Upper lobe of right lung (tissue), 1 donor: ENCODE measurements at places on chromosomes 4 and X.
A peak's percentile ranks its signal among the peaks of the same experiment; 100 is the strongest.

DNA sequence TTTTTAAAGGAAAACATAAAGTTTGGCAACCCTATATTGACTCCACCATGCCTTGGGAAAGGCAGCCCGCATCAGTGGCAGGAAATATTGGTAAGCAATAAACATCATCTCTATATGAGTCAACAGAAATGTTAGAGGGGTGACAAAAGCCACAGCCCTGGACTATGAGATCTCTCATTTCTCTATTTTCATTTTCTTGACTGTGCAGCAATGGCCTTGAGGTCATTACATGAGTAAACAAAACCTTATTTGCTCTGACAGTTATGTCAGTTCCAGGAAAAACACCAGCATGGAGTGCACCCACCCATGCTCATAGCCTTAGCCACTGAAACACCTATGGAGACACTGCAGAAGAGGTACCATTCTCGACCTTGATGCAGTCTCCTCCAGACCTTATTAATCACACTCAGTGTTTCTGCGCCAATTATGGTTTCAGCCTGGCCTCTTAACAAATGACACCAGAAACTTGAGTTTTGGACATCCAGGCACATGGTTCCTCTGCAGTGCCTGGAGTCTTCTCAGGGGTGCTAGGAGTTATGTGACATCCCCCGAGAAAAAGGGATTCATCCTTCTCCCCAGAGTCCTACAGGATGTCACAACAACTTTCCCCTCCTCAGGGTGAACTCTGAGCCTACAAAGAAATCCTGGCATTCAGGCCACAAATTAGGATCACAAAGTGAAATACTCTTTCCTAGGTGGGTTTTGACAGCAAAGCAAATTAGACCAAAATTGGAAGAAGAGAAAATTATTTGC is 16.0 kb upstream of the HPGD start:
- H3K4me3 ChIP-seq = no peak overlapping the region
- no peaks in the 10 kb centered on the region for H3K4me1 ChIP-seq
- no peak for DNase-seq
- H3K27ac ChIP-seq = no peak overlapping the region
- no peaks in the 10 kb centered on the region for H3K36me3 ChIP-seq

DNA sequence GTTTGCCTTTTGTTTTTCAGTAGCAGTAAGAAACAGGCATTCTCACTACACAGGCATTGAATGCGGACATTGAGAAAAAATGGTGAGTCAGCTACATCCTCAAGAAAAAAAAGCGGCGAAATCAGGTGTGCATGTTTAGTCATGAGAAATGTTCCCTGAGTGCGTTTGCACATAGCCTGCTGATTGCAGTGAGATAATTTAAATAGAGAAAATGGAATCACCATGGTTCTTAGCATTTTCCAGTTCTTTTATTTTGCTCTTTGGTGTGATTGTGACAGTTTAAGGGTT is 54.1 kb upstream of the CLDN34 start:
- no peaks in the 10 kb centered on the region for H3K4me1 ChIP-seq
- no peak for DNase-seq
- no peak overlapping the region for H3K27ac ChIP-seq

GRCh38 chr4:6114601-6115000 is 85.7 kb downstream of the JAKMIP1 start:
- no peaks in the 10 kb centered on the region for H3K27me3 ChIP-seq
- no peaks in the 10 kb centered on the region for H3K36me3 ChIP-seq
- DNase-seq = no peak

GRCh38 chr4:55256787-55257186 is 89.3 kb upstream of the SRD5A3 start:
- H3K27ac ChIP-seq = no peak overlapping the region
- no peak for DNase-seq
- peaks cover 4% of the 10 kb centered on the region for H3K4me1 ChIP-seq
- H3K27me3 ChIP-seq = no peaks in the 10 kb centered on the region

DNA sequence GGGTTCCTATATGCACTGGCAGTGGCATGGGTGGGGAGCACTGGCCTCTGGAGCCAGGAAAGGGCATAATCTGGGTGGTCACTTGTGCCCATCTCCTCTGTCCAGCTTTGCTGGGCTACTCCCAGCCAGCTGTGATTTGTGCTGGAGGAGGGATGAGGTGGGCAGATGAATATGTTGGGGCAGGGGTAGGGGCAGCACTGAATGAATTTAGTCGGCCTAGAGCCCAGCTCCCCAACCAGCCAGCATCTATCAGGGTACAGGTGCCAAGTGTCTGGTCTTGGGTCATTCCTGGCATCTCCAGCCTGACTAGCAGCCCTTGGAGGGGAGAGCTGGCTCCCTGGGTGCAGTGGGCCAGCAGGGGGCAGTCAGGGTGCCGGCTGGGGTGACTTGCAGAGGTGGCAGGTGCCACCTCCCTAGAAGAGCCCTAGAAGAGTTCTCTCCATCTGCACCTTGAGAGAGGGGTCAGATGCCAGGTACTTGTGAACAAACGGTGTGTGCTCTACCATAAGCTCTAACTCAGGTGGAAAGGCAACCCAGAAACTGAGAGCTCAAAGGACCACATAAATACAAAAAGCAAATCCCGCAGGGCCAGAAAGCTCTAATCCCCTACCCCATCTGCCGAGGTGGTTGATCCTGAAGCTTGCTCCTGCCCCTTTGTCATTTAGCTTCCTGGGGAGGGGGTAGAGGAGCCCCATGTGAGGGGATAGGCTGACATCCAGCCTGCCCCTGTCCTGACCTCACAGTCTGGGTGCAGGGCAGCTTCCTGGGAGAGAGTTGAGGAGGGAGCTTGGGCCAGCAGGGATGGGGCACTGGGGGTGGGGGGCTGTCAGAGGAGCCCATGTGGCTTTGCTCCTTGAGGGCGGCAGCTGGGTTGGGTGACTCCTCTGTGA is 2.2 kb downstream of the SORCS2 start:
- H3K27ac ChIP-seq = no peak overlapping the region
- H3K4me3 ChIP-seq = no peak overlapping the region

- peak overlapping the region; percentile 75 for H3K27ac ChIP-seq
- no peaks in the 10 kb centered on the region for H3K27me3 ChIP-seq
- no peak for DNase-seq
- H3K4me3 ChIP-seq = no peak overlapping the region
- no peaks in the 10 kb centered on the region for H3K36me3 ChIP-seq
- peaks cover 8% of the 10 kb centered on the region for H3K4me1 ChIP-seq
These were observed 66.8 kb downstream of the SOWAHB start for GRCh38 chr4:76830964-76831703.

DNA sequence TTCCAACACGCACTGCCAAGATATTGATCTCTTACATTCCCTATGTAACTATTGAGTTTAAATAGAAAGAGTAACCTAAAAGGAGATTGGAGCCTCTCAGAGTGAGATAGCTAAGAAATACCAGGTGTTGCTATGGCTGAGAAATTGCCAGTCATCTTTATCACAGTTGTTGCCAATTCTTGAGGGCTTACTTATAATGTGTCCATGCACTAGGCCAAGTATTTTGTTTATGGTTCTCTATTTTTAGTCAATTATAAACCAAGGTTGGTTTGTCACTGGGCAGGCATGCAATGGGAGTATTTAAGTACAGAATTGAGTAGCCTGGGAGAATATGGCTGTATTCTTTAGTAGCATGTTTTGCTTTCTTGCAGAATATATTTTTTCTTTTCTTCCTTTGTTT is 201.6 kb downstream of the TEX13A start:
- H3K27ac ChIP-seq = no peak overlapping the region
- no peaks in the 10 kb centered on the region for H3K36me3 ChIP-seq
- H3K27me3 ChIP-seq = no peaks in the 10 kb centered on the region
- no peak for DNase-seq

GRCh38 chr4:104879367-104879766 is 267.3 kb upstream of the TET2 start:
- no peak for DNase-seq
- H3K27ac ChIP-seq = no peak overlapping the region
- no peaks in the 10 kb centered on the region for H3K4me1 ChIP-seq

GRCh38 chr4:16377887-16378286 is 151.6 kb upstream of the TAPT1 start:
- no peaks in the 10 kb centered on the region for H3K27me3 ChIP-seq
- H3K4me1 ChIP-seq = no peaks in the 10 kb centered on the region
- no peak overlapping the region for H3K27ac ChIP-seq
- no peaks in the 10 kb centered on the region for H3K36me3 ChIP-seq
- no peak for DNase-seq

GRCh38 chr4:99506781-99507180 is 4.0 kb upstream of the C4orf17 start:
- no peak for DNase-seq
- no peak overlapping the region for H3K4me3 ChIP-seq
- H3K4me1 ChIP-seq = no peaks in the 10 kb centered on the region
- no peaks in the 10 kb centered on the region for H3K36me3 ChIP-seq
- no peaks in the 10 kb centered on the region for H3K27me3 ChIP-seq
- no peak overlapping the region for H3K27ac ChIP-seq

- H3K4me1 ChIP-seq = no peaks in the 10 kb centered on the region
- no peak overlapping the region for H3K27ac ChIP-seq
- no peak overlapping the region for H3K4me3 ChIP-seq
- no peaks in the 10 kb centered on the region for H3K27me3 ChIP-seq
- DNase-seq = no peak
These were observed 71.7 kb upstream of the IL13RA1 start for GRCh38 chrX:118655561-118656246.

- peaks cover 8% of the 10 kb centered on the region for H3K4me1 ChIP-seq
- H3K27ac ChIP-seq = no peak overlapping the region
- DNase-seq = no peak
- H3K27me3 ChIP-seq = peaks cover 13% of the 10 kb centered on the region
- H3K36me3 ChIP-seq = no peaks in the 10 kb centered on the region
These were observed 557 bp upstream of the KDR start for GRCh38 chr4:55125763-55126541.

DNA sequence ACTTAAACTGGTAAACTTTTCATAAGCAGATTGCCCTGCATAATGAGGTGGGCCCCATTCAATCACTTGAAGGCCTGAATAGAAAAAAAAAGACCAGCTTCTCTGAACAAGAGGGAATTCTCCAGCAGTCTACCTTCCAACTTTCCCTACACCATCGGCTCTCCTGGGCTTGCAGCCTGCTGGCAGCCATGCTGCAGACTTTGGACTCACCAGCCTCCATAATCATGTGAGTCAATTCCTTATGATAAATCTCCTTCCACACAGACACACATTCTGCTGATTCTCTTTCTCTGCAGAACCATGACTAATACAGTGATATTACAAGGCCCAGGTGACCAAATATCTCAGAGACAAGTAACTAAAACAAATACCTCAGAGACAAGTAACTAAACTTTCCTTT is 113.8 kb upstream of the WDR17 start:
- H3K27me3 ChIP-seq = no peaks in the 10 kb centered on the region
- no peaks in the 10 kb centered on the region for H3K36me3 ChIP-seq
- H3K27ac ChIP-seq = no peak overlapping the region
- no peak for DNase-seq

DNA sequence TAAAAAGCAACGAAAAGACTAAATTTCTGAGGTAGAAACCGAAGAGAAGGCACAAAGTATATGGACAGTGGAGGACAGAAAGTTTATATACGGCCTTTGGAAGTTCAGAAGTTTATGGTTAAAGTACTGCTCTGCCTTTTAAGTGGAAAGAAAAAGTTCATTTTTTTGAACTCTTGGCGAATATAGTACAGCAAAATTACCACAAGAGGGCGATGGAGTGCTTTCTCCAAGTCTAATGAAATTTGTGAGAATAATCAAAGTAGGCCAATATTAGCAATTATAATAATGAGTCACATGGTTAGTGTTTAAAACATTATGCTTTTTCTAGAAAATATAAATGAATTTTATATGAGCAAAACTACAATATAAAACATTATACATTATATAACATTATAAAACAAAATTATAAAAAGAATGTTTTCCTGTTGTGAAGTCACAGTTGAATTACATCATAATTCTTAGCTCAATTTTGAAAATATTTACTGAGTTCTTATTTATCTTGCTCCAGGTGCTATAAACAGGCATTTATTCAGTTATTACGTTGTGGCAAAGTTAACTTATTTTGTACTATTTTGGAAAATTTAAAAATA is 136.2 kb upstream of the BMPR1B start:
- no peak overlapping the region for H3K4me3 ChIP-seq
- no peak overlapping the region for H3K27ac ChIP-seq
- H3K4me1 ChIP-seq = no peaks in the 10 kb centered on the region
- H3K27me3 ChIP-seq = no peaks in the 10 kb centered on the region
- DNase-seq = no peak
- peaks cover 19% of the 10 kb centered on the region for H3K36me3 ChIP-seq

DNA sequence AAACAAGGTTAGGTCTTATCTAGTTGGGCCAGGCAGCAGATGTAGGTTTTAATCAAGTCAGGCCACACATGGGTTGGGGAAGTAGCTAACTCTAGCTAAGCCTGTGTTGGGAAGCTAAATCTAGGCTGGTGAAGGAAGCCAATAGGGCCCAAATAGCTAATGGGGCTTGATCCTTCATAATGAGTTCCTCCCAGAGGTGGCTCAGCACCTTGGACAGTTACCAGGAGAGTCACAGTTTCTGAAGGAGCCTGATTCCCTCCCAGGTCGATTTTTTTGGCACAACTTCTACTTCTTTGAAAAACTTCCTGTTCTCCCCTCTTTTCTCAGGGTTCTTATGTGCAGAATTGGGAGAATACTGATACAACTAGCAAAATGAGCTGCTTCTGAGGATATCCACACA is 242.5 kb upstream of the PRPS2 start:
- H3K36me3 ChIP-seq = no peaks in the 10 kb centered on the region
- DNase-seq = no peak
- H3K4me1 ChIP-seq = no peaks in the 10 kb centered on the region

DNA sequence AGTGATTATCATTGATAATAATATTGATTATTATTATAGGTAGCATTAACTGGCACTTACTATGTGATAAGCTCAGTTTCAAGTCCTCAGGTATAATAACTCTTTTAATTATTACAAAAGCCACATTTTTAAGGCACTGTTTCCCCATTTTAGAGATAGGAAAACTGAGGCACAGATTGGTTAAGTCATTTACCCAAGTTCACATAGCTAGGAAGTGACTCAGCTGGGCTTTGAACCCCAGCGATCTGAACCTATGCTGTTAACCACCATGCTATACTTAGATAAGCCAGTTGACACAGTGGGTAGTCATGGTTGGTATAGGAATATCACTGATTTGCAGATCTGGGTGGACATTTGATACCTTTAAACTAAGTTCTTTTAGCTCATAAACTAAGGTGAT is 110.4 kb downstream of the FRAS1 start:
- no peak for DNase-seq
- no peaks in the 10 kb centered on the region for H3K4me1 ChIP-seq

- DNase-seq = no peak
- no peaks in the 10 kb centered on the region for H3K27me3 ChIP-seq
- no peak overlapping the region for H3K27ac ChIP-seq
- H3K4me3 ChIP-seq = no peak overlapping the region
- no peaks in the 10 kb centered on the region for H3K36me3 ChIP-seq
- H3K4me1 ChIP-seq = no peaks in the 10 kb centered on the region
These were observed 213.8 kb upstream of the LDB2 start for GRCh38 chr4:17112292-17112659.

- no peaks in the 10 kb centered on the region for H3K36me3 ChIP-seq
- no peak overlapping the region for H3K4me3 ChIP-seq
- H3K4me1 ChIP-seq = peaks cover 7% of the 10 kb centered on the region
- no peak overlapping the region for H3K27ac ChIP-seq
These were observed 289.3 kb upstream of the GATB start for GRCh38 chr4:152050106-152050505.
